ENCODE measurements at places on chromosomes 2 and 18.

DNA sequence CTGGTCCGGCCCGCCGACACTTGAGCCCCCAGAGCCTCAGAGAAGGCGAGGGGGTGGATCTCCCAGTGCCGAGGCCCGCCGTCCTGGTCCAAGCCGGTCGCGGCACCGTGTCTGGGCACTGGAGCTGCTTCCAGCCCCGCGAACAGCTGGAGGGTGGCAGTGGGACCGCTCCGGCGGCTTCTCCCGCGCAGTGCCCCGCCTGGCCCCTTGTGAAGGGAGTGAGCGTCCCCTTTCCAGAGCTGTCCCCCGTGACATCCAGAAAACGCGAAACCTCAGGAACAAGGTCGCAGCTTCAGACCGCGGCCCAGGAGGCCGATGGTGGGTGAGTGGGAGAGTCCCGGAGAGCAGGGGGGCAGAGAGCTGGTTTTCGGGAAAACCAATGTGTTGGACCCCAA is 579 bp upstream of the EMX1 start:
- DNase-seq, result no peak

DNA sequence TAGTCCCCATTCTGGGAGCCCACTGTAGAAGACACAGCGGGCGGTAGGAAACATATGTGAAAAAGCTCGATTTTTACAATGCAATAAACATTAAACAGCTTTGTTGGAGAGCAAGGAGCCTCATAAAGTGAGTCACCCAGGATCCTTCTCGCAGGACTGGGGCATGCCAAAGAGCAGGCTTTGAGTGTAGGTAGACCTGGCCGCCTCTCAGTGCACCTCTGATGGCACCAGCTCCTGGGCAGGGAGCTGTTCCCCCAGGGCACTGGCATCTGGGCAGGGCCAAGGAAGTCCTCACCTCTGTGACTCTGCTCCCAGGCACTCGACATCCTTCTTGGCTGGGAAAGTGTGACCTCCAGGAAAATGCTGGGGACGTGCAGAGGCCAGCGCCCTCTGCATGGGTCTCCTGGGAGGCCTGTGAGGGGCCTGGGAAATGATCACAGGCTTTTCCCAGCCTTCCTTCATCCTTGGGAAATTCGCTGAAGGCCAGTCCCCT is 94.2 kb downstream of the POLR1A start:
- no peak for DNase-seq

DNA sequence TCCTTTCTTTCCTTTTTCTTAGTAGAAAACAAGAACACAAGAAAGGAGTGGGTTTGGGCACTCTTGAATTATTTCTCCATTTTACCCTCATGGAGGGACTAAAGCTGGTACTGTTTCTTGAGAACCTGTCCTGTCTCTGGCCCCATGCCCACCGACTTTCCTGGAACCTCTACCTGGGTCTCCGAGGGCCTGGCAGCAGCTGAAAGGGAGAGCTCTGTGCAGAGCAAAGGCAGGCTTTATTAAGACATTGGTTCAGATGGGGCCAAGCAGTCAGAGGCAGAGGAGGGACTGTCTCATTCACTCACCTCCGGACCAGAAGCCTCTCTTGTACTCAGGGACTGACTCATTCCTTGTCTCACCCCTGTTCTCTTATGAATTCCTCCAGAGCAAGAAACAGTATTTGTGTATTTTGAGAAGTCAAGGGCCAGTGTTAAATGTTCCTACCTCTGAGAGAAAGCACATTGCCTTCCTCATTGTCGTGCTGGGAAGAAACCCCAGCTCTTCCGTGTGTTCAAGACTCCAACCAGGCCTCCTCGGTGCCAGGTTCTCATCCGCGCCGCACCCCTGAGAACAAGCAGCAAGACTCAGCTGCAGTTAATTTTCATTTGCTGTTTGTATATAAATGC is 201.9 kb upstream of the NT5C1B start:
- DNase-seq, result no peak

DNA sequence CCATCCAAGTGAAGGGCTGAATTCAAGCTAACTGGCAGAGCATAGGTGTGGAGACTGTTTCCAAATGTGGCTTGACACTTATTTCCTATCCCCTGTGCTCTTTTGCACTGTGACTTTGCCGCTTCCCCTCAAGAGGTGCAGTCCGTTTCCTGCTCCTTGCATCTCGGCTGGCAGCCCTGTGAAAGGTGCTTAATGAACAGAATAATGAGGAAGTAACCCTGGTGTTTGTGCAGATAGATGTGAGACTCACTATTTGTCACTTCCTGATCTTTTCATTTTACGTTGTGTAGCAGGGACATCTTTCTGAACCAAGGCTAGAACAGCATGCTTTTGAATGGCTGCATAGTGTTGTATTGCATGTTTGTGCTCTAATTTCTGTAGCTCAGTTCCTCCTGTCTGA is 60.8 kb downstream of the CEP192 start:
- DNase-seq, result no peak

- no peak for DNase-seq
Observed at GRCh38 chr2:174026122-174026845, 61.1 kb upstream of the SP3 start.

DNA sequence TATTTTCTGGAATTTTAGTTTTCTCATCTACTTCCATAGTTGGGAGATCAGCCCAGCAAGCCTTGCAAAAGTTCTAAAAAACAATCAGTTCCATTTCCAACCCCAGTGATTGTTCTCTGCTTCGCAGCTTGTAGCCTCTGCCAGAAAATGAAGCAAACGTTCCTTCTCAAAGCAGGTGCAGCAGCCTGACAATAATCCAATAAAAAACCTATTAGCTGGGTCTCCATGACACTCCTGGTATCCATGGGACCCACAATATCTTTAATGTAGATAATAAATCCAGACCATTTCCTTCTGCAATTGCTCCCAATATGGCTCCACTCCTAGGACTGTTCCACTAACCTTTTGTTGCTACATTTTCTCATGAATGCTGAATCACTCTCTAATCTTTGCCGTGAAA is 140.8 kb upstream of the SETBP1 start:
- DNase-seq, result no peak

- no peak for DNase-seq
Observed at GRCh38 chr2:172516299-172516698, 39.6 kb upstream of the PDK1 start.

GRCh38 chr2:125216321-125216720 is 1191.2 kb downstream of the CNTNAP5 start:
- no peak for DNase-seq

- DNase-seq, result no peak
Observed at GRCh38 chr2:69624611-69625010, 18.9 kb downstream of the AAK1 start.

DNA sequence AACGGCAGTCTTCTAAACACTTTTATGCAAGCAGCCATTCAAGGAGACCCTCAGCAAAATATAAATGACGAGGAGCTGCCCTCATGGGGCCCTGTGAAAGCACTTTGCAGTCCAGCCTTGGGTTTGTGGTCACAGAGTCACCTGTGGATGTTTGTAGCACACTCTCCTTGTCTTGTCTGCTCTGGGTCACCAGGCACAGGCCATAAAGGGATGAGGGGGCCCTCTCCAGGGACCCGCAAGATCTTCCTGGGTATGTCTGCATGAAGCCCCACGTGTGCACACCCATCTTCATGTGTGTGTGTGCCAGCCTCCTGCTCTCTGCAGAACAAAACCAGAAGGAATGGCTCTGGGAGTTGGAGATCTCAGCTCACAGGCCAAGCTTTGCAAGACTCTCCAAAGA is 36.2 kb downstream of the ATOH8 start:
- no peak for DNase-seq

DNA sequence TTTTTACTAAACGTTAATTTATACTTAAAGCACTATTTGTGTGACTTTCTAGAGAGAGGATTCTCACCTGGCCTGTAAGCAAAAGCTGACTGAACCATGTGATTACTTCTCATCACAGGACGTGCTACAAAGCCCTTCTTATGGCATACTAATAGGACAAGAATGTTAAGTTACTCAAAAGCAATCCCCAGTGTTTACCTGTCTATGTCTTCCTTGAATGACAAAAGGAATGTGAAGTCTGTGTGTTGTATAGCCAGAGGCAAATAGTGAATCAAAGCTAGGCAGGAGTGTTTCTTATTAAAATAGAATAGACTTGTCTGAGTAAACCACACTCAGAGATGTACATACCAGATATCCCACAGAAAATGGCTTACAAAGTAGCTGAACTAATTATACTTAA is 1465.5 kb downstream of the SUCLG1 start:
- DNase-seq, result no peak

- DNase-seq, result no peak
Observed at GRCh38 chr2:181683518-181684453, 3.5 kb upstream of the NEUROD1 start.

DNA sequence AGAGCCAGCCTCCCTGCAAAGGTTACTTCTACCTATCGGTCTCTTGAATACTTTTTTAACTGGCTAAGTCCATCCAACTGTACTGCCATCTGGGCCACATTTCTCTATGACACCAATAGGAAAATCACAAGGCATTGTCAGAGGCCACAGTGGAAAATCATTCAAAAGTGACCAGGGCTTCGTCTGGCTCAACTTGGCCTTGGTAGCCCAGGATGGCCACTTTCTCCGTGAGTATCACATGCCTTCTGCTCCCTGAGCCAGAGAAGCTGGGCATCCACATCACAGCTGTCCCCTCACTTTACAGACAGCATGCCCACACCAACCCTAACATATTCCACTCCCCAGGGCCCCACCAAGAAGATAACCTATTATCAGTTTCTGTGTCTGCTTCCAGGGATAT is 5.8 kb downstream of the CIB4 start:
- DNase-seq, result no peak

GRCh38 chr2:173606619-173607248 is 252.1 kb downstream of the CDCA7 start:
- DNase-seq, result no peak

DNA sequence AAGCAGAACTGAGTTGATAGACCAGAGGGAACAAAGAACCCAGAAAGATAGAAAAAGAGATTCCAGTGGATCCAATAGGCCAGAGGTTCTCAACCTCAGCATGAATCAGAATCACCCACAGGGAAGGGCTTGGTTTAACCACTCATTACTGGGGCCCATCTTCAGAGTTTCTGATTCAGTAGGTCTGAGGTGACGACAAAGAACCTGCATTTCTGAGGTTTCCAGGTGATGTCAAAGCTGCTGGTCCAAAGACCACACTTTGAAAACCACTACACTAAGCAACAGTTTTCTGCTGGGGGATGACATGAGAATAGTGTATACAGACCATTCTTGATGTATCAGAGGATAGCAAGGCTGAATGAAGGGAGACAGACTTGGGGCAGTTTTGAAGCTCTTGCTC is 296.9 kb upstream of the STON1 start:
- DNase-seq, result no peak

GRCh38 chr2:170165129-170165528 is 12.8 kb upstream of the MYO3B start:
- no peak for DNase-seq

DNA sequence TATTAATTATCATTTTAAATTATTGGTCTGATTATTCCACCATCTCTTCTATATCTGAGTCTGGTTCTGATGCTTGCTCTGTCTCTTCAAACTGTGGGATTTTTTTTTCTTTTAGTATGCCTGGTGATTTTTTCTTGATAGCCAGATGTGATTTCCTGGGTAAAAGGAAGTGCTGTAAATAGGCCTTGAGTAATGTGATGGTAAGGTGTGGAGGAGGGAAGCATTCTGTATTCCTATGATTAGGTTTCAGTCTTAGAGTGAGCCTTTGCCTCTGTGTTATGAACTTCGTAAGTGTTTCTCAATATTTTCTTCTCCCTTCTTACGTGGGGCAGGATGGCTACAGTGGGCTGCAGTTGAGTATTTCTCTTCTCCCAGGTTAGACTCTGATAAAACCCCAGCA is 103.0 kb downstream of the EHBP1 start:
- no peak for DNase-seq

DNA sequence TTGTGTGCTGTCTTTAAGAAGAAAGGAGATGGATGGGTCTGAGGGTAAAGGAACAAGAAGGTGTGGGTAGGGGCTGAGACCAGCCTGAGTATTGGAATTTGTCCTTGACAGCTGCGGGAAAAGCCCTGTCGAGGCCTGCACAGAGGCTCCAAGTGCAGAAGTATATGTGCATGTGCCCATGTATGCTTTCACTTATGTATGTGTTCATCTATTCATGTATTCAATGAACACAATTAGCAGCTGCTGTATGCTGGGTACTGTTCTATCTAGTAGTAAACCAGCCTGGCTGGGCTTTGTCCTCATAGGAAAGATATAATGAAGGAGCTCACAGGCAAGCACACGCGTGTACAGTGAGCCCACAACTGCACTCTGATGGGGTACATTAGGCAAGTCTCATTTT is 181.4 kb downstream of the CALCRL start:
- DNase-seq, result no peak

DNA sequence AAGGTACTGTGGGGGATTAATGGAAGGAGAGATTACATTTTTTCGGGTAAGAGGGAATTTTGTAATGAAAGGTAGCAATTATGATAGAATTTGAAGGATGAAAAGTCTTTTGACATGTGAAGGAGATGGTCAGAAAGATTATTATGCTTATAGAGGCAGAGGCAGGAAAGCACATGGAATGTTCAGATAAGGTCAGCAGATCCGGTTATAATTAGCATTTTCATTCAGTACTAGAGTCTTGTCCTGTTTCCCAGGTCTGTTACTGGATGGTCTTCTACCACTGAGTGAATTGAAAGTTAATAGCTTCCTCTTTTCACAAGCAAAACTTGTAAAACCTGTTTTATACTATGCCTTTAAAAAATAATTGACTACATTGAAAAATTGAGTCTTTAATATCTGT is 116.9 kb downstream of the PHLPP1 start:
- no peak for DNase-seq

DNA sequence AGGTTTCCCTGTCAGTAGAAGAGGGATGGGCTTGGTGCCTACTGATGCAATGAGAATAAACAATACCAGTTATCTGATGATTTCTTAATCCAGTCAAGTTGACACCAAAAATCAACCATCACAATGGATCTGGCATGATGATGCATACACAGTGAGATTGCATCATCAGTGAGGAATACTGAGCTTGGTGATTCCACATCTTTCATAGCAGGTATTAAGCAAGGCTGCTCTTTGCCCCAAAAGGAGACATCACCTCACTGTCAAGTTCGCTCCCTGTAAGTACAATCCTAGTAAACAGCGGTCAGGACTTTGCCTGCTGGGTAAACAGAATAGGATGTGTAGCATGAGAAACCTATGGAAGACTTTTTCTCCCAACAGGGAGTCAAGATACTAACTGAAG is 282.7 kb upstream of the CDH2 start:
- DNase-seq, result no peak

DNA sequence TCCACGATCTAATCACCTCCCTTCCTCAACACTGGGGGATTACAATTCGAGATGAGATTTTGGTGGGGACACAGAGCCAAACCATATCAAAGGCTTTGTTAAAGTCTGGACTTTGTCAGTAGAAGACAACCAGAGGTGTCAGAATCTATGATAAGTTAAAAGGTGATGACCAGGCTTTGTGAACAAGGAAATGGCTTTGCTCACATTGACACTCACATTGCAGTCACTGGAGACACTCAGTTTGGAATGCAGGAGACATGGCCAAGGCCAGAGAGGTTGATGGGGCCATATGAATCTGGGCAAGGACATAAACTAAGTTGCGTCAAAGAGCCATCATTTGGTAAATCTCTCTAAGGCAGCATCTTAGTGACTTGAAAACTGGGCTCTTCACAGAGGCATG is 678.2 kb upstream of the FSHR start:
- DNase-seq, result no peak

- no peak for DNase-seq
Observed at GRCh38 chr2:205857520-205858237, 175.4 kb downstream of the NRP2 start.

Data from CD4-positive, alpha-beta T cell treated with Interleukin-17A for 1 hour (primary cell).